ENCODE measurements at places on chromosomes 12 and 14. TPM values are rescaled to one million over a fixed set of nuclear protein-coding genes. Genes with fewer than 3 reads are reported as not detected.

The DIO3 gene
- not detected for total RNA-seq

The PTPN6 gene
- total RNA-seq: 3.2 TPM

The OAS2 gene
- 16.5 TPM for total RNA-seq

The PLXNC1 gene
- 0.16 TPM for total RNA-seq

The EXOC3L4 gene
- total RNA-seq: not detected

The RND1 gene
- total RNA-seq: 5.5 TPM

The SELPLG gene
- total RNA-seq: 0.16 TPM

The ACOT6 gene
- not detected for total RNA-seq

The NPAS3 gene
- total RNA-seq: 0.38 TPM

The TMEM132D gene
- total RNA-seq: not detected

The WDHD1 gene
- total RNA-seq: 14.5 TPM

The KITLG gene
- total RNA-seq: 18.6 TPM

The CISTR gene
- total RNA-seq: not detected

The KLHL33 gene
- under 0.01 TPM for total RNA-seq

The MYH7 gene
- total RNA-seq: not detected

The TBX5 gene
- not detected for total RNA-seq

The TAS2R43 gene
- not detected for total RNA-seq

The JPH4 gene
- total RNA-seq: under 0.01 TPM

The CPNE6 gene
- not detected for total RNA-seq

The MANSC1 gene
- total RNA-seq: 4.7 TPM

The EMP1 gene
- 95.0 TPM for total RNA-seq

The GZMB gene
- not detected for total RNA-seq

The RPGRIP1 gene
- 0.19 TPM for total RNA-seq

The CTSG gene
- total RNA-seq: not detected

The PZP gene
- total RNA-seq: 1.1 TPM

The SPX gene
- 0.16 TPM for total RNA-seq

The ALX1 gene
- total RNA-seq: 0.16 TPM
